Non-pigmented ciliary epithelial cell (primary cell): ENCODE measurements at places on chromosomes 1 and 21.
A peak's percentile ranks its signal among the peaks of the same experiment; 100 is the strongest.

DNA sequence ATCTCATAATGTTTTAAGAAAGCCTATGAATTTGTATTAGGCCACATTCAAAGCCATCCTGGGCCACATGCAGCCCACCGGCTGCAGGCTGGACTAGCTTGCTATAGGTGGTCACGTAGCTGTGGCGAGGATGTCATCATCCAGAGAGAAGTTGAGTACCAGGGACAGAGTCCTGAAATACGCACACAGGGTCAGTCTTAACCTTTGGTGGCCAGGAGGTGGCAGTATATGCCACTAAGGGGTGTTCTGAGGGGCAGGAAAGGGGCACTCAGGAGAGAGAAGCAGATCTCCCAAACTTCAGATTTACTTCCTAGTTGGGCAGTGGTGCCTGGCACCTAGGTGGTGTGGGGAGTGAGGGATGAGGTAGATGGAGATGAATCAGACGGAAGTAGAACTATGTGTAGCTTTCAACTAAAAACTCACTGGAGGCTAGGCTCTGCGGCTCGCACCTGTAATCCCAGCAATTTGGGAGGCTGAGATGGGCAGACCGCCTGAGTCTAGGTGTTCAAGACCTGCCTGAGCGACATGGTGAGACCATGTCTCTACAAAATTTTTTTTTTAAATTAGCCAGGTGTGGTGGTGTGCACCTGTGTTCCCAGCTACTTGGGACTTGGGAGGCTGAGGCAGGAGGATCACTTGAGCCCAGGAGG, 16.3 kb upstream of the CDK18 start:
- DNase-seq, result no peak

DNA sequence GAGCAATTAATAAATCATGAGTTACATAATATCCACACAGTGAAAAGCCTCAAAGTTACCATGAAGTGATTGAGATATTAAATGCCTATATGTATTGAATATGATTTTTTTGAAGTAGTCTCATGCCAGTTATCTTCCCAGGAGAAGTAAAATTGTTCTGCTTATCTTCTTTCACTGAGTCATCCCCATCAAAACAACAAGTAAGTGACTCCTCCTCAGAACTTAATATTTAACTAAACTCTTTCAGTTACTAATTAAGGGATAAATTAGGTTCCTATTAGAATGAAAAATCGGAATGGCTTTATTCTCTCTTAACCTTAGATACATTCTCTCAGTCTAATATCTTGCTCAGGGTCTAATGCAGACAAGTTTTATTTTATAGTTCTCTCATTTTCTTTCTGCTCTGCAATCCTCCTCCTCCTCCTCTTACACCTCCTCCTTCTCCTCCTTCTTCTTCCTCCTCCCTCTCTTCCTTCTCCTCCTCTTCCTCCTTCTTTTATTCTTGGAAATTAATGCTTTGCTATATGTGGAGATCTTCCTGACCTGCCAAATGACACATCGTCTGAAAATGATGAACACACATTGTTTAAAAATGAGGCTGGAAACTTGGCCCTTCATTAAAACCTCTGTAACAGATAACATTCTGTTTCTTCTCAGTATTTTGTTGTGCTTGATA, 110.9 kb downstream of the RUNX1 start:
- peak; percentile 35 for DNase-seq

DNA sequence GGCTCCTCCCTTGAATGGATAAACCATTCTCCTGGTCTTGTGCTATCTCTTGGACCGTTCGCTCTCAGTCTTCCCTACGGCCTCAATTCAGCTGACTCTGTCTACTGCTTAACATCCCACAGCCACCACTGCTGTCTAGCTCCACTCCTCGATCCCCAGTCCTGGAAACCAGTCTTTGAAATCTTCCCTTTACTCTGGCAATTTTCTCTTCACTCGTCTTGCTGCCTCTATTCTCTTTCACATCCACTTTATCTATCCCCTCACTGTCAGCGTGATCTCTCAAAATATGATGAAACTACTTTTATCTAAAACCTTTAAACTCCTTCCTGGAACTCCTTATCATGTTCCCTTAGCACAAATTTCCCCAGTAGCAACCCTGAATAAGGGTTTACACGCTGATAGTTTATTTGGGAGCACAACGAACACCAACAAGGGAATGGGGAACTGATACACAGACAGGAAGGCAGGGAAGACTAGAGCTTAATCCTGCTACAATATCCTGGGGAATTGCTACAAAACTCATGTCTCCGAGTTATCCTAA, 131.6 kb upstream of the SAMSN1 start:
- DNase-seq, result no peak

DNA sequence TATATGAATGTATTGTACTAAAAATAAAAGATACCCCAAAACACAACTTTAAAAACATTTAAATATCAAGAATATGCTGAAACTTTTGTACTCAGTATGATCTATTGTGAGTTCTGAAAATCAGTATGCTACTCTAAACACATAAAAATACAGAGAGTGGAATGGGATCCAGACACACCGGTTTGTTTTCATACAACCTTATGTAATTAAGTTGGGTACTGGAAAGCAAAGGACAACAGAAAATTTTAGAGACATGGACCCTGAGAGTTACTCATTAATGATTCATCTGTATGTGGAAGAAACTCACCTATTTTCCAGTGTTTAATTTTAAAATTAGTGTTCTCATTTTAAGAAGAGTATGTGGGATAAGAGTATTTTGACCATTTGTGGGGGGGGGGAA, 927 bp upstream of the CFHR3 start:
- no peak for DNase-seq

DNA sequence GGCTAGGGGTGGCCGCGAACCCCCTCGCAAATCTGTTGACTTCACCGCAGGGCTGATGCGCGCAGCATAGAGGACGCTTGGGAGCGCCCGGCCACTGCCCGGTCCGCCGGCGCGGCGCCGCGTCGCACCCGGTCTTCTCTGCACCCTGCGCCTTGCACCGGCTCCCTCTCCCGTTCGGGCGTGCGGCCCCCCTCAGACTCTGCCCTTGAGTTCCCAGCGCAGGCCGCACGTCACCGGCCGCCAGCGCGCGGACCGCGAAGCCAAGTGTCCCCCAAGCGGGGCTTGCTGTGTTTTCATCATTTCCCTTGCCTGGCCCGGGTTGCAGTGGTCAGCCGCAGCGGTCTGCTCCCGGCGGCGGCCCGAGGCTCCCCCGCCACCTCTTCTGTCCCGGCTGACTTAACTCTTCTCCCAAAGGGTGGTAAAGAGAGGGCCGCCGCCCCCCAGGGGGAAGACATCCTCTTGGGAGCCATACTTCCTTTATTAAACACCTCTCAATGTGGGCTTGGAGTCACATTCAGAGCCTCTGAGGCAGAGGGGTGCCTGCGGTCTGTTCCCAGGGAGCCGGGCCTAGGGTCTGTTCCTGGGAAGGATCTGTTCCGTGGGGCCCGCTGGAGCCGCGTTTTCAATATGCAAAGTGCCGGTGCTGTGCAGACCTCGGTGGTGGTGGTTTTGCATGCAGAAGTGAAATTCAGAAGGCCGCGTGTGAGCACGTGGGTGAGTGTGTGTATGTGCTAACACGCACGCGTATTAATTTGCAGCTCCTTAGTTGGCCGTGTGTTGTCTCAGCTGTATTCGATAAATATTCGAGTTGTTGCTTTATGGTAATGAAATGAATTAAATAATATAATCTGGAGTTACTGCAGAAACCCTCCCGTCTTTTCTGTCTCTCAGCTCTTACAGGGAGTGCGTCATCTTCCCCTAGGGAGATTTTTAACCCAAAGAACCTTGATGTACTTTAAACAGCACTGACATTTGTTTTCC, 17.6 kb downstream of the PBX1 start:
- no peak for DNase-seq

GRCh38 chr1:44685218-44685617, 10.7 kb downstream of the ARMH1 start:
- DNase-seq, result no peak

GRCh38 chr1:64489707-64490106, 19.8 kb downstream of the CACHD1 start:
- no peak for DNase-seq

DNA sequence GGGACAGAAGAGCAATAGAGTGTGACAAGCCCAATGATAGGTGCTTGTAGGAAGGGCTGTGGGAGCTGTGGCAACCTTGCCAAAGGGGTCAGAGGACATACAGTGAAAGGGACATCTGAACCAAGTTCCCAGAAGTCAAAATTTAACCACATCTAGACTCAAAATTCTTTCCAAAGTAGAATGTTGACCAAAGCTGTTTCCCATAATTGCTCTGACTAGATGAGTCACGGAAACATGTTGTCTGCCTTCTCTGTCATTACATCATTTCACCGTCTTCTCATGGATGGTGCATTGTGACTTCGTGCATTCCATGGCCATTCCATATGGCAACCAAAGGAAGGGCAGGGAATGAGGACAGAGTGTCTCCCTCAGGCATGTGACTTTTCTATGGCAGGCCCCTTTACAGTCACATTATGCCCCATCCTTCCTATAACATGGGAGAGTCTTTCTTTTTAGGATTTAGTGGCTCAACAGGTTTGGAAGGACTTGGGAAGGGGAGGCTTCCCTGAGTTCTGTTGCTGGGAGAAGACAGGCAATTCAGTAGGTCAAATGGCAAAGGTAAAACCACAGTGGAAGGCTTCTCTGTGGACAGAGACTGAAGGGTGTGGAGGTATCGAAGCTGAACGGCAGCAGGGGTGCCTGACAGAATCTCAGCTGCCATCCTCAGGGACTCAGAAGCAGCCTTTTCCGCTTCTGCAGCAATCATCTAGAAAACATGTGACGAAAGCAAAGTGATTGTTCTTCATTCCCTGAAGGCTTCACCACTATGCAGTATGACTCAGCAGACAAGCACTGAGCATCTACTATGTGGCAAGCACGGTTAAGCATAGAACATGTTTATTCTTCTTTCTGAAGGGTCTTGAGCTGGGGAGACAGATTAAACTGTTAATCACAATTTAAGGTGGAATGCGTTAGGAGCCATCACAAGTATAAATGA, 24.7 kb downstream of the NPHS2 start:
- peak; percentile 45 for DNase-seq

DNA sequence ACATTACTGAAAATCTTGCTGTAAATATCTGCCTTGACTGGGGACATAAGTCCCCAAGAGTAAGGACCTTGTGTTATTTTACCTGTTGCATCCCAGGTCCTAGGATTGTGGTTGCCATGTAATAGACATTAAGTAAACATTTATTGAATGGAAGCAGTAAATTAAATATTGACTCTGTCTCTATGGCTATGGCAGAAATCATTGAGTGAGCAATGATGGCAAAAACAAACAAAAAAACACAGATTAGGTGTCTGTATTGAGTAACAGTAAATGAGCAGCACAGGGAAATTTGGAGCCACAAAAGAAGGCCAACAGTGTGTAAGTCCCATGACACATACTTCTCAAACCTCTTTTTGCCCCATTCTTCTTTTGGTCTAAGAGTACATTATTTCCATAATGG, 240.4 kb downstream of the NFIA start:
- DNase-seq, result no peak

GRCh38 chr1:39258146-39258924, 53.8 kb downstream of the MACF1 start:
- DNase-seq, result no peak

DNA sequence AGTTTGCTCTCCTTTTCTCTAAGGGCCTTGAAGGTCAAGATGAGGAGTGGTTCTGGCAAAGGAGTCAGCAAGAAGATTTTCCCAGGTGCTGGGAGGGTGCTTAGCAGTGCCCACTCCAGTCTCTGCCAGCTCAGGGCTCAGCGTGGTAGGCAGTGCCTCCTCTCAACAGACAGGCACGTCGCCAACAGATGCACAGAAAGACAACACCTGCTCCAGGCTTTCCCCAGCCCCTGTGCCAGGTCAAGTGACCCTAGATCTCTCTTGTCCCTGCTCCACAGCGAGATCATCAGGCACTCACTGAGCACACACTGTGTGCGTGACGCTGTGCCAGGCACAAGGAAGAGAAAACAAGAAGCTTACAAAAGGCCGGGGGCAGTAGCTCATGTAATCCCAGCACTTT, 86.0 kb downstream of the CASZ1 start:
- DNase-seq, result no peak

GRCh38 chr21:37472581-37472980, 106.0 kb downstream of the DYRK1A start:
- DNase-seq, result no peak

GRCh38 chr1:94543893-94544635, 2.5 kb upstream of the F3 start:
- no peak for DNase-seq

- no peak for DNase-seq
Measured at GRCh38 chr1:211965108-211965805, 70.1 kb downstream of the INTS7 start.
